Gastrocnemius medialis (tissue), 4 donors: ENCODE measurements at places on chromosomes 4 and X.

GRCh38 chrX:112738347-112739033 is 58.8 kb upstream of the LHFPL1 start:
- no peak for DNase-seq

GRCh38 chr4:151912632-151913031 is 151.8 kb upstream of the GATB start:
- DNase-seq = no peak

GRCh38 chr4:105265689-105266088 is 119.0 kb downstream of the TET2 start:
- DNase-seq = no peak

- DNase-seq = no peak
These were observed 844.2 kb downstream of the RAPGEF2 start for GRCh38 chr4:159946983-159947615.

DNA sequence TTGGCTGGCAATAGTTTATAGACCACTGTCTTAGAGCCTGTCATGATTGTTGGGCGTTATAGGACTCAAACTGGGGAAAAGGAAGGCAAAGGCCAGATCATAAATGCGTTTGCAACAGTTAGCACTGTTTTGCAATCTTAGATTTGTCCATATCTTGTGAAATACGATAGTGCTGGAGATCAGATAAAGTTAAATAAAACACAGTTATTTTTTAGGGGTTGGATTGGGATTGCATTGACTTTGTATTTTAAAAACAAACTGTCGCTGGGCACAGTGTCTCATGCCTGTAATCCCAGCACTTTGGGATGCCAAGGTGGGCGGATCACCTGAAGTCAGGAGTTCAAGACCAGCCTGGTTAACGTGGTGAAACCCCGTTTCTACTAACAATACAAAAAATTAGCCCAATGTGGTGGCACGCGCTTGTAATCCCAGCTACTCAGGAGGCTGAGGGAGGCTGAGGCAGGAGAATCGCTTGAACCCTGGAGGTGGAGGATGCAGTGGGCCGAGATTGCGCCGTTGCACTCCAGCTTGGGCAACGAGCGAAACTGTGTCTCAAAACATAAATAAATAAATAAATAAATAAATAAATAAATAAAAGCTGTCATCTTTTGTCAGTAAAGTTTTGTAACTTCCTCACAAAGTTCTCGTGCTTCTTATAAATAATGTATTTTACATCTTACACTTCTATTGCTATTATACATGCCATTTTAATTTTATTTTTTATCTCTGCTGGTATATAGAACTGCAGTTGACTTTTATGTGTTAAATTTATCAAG is 117.2 kb downstream of the KDM6A start:
- no peak for DNase-seq

GRCh38 chr4:6887591-6888371 is 21.8 kb upstream of the TBC1D14 start:
- no peak for DNase-seq

DNA sequence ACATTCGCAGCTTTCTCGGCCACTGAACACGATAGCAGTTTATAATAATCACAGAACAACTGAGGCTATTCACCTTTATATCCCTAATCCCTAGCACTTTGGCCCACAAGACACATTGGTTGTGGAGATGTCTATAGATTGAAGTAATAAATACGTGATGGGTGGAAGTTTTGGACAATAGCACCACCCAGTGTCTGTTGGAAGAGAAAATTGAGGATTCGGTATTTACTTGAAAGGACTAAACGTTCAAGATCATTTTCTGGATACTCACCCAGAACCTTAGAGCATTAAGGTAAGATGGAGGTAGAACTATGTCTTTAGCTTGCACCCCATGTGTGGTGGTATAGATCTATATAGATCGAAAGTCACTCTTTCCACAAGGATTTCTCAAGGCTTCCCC is 787 bp upstream of the TMSB15A start:
- no peak for DNase-seq

GRCh38 chr4:30656828-30657227 is 63.3 kb upstream of the PCDH7 start:
- DNase-seq = no peak

DNA sequence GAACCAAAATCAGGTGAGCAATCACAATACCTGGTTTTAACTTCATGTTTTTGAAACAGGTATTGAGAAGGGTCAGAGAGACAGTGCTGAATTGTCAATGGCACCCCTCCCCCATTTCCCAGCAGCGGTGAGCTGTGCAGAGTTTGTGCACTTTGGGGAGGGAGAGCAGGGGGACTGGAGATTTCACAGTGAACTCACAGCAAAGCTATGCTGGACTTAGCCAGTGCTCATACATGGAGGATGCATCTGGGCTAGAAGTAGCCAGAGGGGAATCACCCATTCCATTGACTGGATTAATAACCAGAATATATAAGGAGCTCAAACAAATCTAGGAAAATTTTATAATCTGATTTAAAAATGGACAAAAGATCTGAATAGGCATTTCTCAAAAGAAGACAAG is 612.6 kb downstream of the STPG2 start:
- no peak for DNase-seq

DNA sequence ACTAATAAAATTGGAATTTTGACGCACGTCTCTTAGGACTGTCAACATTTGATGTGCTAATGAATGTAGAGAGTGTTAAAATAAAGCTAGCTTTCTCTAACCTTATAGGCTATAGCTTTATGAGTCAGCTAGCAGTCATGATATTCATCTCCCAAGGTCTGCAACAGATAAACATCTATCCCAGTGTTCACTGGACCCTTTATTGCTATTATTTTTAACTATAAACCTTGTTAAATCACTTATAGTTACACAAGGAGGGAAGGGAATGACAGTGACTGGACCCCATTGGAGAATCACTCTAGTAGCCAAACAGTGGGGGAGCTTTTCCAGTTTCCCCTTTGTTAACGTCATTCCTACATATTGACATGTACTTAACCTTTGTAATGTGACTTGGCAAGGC is 67.9 kb upstream of the SHISA3 start:
- no peak for DNase-seq

- no peak for DNase-seq
These were observed 49.8 kb downstream of the GYPA start for GRCh38 chr4:144090744-144091143.

GRCh38 chr4:2180410-2180809 is 61.5 kb downstream of the HAUS3 start:
- DNase-seq = no peak

- peak; percentile 22 for DNase-seq
These were observed 90.8 kb upstream of the SHISA3 start for GRCh38 chr4:42306221-42307109.

GRCh38 chr4:159577241-159577640 is 474.4 kb downstream of the RAPGEF2 start:
- no peak for DNase-seq

- DNase-seq = no peak
These were observed 708 bp downstream of the ARAP2 start for GRCh38 chr4:36243355-36244256.

- DNase-seq = no peak
These were observed 166.3 kb downstream of the GALNTL6 start for GRCh38 chr4:171979461-171979860.

DNA sequence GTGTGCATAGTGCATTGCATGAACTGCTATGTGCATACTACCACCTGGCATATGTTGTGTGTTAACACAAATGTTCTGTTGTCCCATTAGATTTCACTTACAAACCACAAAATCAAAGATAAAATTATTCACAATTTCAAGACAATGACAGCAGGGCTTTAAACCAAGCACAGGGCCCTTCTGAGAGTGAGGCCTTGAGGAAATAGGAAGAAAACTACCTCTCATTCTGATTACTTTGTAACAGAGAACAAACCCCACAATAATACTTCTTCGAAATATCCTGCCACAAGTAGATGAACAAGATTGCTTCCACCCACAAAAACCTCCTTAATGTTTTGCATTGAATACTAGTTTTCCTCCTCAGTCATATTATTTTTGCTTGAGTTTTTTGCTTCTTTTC is 85.5 kb upstream of the SPANXB1 start:
- DNase-seq = no peak

DNA sequence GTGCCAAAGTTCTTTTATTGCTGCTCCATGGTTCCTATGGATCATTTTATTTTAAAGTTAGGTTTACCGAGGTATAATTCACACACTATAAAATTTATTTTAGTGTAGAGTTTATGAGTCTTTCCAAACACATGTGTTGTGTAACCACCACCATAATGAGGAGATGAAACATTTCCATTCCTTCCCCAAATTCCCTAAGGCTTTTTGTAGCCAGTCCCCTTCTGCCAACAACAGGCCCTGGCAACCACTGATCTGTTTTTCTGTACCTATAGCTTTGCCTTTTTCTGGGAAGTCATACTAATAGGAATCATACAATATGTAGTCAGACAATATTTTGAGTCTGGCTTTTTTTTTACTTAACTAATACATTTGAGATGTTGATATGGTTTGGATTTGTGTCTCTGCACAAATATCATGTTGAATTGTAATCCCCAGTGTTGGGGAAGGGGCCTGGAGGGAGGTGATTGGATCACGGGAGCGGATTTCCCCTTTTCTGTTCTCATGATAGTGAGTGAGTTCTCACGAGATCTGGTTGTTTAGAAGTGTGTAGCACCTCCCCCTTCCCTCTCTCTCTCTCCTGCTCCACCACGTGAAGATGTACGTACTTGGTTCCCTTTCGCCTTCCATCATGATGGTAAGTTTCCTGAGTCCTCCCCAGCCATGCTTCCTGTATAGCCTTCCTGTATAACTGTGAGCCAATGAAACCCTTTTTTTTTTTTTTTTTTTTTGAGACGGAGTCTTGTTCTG is 59.6 kb upstream of the DHX15 start:
- DNase-seq = no peak

- DNase-seq = no peak
These were observed 19.5 kb upstream of the CNKSR2 start for GRCh38 chrX:21354725-21355124.

GRCh38 chr4:7984286-7984925 is 44.7 kb upstream of the AFAP1 start:
- no peak for DNase-seq

- DNase-seq = no peak
These were observed 247.6 kb downstream of the DCLK2 start for GRCh38 chr4:150325872-150326271.

GRCh38 chr4:139857021-139857420 is 191.4 kb downstream of the MGST2 start:
- DNase-seq = no peak

DNA sequence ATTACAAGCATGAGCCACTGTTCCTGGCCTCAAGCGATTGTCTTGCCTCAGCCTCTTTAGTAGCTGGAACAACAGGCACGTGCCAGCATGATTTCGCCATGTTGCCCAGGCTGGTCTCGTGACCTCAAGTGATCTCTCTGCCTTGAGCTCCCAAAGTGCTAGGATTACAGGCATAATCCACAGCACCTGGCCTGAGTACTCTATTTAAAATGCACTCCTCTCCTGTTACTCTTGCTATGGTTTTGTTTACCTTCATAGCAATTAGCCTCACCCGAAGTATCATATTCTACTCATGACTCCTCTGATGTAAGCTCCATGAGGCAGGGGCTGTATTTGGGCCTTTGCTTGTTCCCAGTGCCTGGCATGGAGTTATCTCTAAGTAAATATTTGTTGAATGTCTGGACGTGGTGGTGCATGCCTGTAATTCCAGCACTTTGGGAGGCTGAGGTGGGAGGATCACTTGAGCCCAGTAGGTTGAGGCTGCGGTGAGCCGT is 92.5 kb upstream of the SLC34A2 start:
- peak; percentile 17 for DNase-seq

- no peak for DNase-seq
These were observed 107.8 kb downstream of the ANK2 start for GRCh38 chr4:113157086-113157857.

DNA sequence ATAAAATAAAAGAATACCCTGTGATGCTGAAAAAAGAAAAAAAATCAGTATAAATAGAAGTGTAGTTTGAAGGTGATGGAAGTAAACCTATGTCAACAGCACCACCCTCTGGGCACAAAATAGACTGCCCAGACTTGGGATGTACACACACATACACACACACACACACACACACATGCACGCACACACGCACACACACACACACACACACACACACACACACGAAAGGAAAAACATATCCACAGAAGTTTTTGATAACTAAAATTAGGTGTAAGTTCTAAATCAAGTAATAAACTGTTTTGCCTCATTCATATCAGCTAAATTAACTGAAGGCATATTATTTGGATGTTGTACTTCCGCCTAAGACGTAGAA is 40.5 kb downstream of the ANXA5 start:
- no peak for DNase-seq

GRCh38 chr4:62191451-62192240 is 991.5 kb downstream of the ADGRL3 start:
- no peak for DNase-seq

DNA sequence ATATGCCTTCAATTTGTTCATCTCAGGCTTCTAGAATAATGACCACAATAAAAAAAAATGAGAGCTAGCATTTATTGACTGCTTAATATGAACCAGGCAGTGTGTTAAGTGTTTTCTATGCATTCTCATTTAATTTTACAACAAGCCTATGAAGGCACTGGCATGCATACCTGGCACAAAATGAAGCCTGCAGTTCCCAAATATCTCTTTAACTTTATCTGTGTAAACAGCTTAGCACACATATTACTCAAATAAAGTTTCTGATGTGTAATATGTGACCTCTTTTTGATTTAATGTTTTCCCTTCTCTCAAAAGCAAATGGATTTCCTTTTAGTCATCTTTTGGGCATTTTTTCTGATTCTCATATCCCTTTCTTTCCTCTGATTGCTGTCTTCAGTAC is 671.8 kb downstream of the PCDH7 start:
- DNase-seq = no peak

DNA sequence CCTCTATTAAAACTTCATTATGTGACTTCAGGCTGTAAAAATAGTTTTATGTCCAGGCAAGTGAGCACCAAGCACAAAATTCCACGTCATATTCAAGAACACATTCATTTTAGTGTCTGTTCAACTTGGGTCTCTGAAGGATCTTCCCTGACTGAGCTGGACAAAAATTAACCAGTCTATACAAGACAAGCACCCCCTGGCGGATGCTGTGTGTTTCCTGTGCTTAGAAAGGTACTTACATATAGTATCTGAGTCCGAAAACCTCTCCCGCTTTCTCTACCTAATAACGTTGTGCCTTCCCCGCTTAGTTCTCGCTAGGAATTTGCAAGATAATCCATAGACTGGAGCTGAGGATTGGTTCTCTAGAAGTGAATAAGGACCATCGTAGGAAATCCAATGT is 2214.5 kb upstream of the TENM3 start:
- no peak for DNase-seq

- DNase-seq = no peak
These were observed 115.2 kb downstream of the FAM53A start for GRCh38 chr4:1568855-1569460.

DNA sequence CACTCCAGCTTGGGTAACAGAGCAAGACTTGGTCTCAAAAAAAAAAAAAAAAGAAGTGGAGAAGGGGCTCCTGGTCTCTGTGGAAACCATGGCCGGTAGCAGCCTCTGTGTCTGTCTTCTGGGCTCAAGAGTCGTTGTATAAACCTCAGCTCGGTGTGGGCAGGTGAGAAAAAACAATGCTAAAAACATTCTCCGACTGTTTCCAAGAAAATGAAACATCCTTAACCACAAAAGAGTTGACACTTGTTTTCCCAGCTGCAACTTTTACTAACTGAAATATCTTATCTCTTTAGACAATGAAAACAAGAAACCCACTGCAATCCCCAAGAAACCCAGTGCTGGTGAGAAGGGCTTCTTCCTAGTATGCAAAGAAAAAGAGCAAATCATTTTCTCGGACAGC is 26.2 kb downstream of the CD99 start:
- DNase-seq = no peak
